ENCODE measurements at places on chromosomes 16 and 17. TPM values are rescaled to one million over a fixed set of nuclear protein-coding genes. Genes with fewer than 3 reads are reported as not detected.

- H3K36me3 ChIP-seq = no peaks in the 10 kb centered on the region
- no peak overlapping the region for H3K27ac ChIP-seq
- DNase-seq = no peak
- no peak overlapping the region for H3K4me3 ChIP-seq
- peaks cover 8% of the 10 kb centered on the region for H3K27me3 ChIP-seq
- peaks cover 32% of the 10 kb centered on the region for H3K4me1 ChIP-seq
These were observed 31.3 kb upstream of the MED13 start for GRCh38 chr17:62096401-62096670.

The OR4D1 gene
- not detected for polyA plus RNA-seq

DNA sequence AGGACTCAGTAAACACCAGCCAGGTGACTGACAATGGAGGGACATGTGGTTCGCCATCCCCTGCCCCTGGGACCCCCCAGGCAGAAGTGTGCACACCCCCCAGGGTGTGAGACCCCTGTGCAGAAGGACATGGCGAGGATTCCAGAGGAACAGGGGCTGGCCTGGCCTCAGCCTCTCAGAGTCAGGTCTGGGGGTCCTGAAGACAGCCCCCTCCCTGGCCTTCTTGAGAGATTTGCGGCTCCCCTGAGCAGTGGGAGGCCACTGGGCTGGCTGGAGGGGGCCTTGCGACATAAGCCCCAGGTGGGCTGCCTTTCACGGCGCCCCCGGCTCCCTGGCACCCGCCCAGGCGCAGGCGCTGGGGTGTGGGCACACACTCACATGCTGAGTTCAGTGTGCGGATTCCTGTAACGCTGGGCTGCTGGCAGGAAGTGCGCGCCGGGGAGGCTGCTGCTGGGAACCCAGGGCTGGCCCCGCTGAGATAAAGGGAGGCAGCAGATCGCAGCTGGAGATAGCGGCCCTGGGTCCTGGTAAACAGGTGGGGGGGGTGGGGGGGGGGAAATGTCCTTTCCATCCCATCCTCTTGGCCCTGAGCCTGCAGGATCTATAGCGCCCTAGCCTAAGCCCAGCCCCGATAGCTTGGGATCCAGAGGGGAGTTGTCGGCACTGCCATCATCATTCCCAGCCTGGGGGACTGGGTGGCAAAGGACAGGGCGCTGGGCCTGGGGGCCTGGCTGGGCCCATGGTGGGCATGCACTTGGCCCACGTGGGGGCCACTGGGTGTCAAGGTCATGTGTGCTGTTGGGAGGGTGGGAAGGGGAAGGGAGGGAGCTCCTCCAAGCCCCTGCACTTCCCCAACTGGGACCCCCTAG lies 27.1 kb downstream of the TMEM235 start:
- no peak overlapping the region for H3K4me3 ChIP-seq
- DNase-seq = peak; percentile 13
- no peaks in the 10 kb centered on the region for H3K27me3 ChIP-seq
- H3K4me1 ChIP-seq = 0 out of 2 replicates have a peak, but pooled peaks cover 3% of the 10 kb centered on the region
- H3K27ac ChIP-seq = no peak overlapping the region

The NGFR gene
- 0.81 TPM for polyA plus RNA-seq

DNA sequence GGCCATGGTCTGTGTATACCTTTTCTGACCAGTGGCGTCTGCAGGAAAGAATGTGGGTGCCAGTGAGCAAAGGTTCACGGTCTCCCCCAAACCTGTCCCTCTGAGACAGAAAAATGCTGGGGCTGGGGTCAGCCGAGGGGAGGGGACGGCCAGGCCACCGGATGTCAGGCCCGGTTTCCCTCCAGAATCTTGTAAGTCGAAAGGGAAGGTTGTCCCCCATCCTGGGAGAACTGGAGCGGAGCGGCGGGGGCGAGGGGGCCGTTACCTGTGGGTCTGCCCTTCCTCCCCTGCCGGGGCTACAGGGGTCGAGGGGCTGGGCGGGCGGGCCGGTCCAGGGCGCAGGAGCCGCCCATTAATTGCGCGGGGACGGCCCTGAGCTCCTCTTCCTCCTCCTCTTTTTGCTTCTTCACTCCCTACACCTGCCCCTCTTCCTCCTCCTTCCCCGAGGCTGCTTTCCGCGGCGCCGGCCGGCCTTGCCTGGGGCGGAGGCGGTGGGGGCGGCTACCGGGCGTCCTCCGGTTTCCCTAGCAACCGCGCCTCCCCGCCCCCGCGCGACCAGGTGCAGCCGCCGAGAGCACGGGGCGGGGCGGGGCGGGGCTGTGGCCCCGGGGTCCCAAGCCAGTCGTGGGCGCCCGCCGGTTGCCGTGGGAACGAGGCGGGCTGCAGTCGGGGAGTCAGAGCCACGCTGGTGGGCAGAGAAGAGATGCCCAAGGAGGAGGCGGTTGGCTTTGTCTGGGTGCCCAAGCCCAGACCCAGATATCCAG lies at the start of gene MARCHF10:
TSS of gene MARCHF10 (minus strand) at position 503 of the 764 bp plus-strand sequence. CDS start 6,579 bp downstream, outside the sequence.
- no peak for DNase-seq
- no peak within 1 kb of the TSS for H3K27ac ChIP-seq
- H3K27me3 ChIP-seq = no peaks in the 10 kb centered on the region
- H3K4me3 ChIP-seq = peak within 1 kb of the TSS; percentile 41
- H3K36me3 ChIP-seq = no peaks in the 10 kb centered on the region

The RAB11FIP4 gene
- polyA plus RNA-seq = 0.40 TPM

- H3K4me3 ChIP-seq = no peak overlapping the region
- DNase-seq = peak; percentile 65
- H3K27me3 ChIP-seq = no peaks in the 10 kb centered on the region
- H3K4me1 ChIP-seq = peaks cover 7% of the 10 kb centered on the region
These were observed 27.3 kb upstream of the GSG1L start for GRCh38 chr16:28090646-28091377.

GRCh38 chr17:9115214-9116191 lies 94.2 kb downstream of the NTN1 start:
- peak; percentile 71 for DNase-seq
- H3K27me3 ChIP-seq = no peaks in the 10 kb centered on the region
- no peaks in the 10 kb centered on the region for H3K4me1 ChIP-seq
- peak overlapping the region; percentile 77 for H3K4me3 ChIP-seq
- no peaks in the 10 kb centered on the region for H3K36me3 ChIP-seq

The SLC9A5 gene
- 2.5 TPM for polyA plus RNA-seq

- H3K27me3 ChIP-seq = no peaks in the 10 kb centered on the region
These were observed 46.6 kb downstream of the MPRIP start for GRCh38 chr17:17088541-17089525.

GRCh38 chr17:17683710-17684365 lies 2.6 kb downstream of the RAI1 start:
- H3K27me3 ChIP-seq = no peaks in the 10 kb centered on the region
- peak overlapping the region; percentile 96 for H3K27ac ChIP-seq
- H3K4me3 ChIP-seq = peak overlapping the region; percentile 75
- peaks cover 30% of the 10 kb centered on the region for H3K4me1 ChIP-seq

The SBK1 gene
- polyA plus RNA-seq = not detected

- peak overlapping the region; percentile 54 for H3K27ac ChIP-seq
- no peak for DNase-seq
- H3K27me3 ChIP-seq = no peaks in the 10 kb centered on the region
- H3K4me3 ChIP-seq = no peak overlapping the region
- H3K36me3 ChIP-seq = peaks cover 23% of the 10 kb centered on the region
These were observed 4.4 kb upstream of the RASL10B start for GRCh38 chr17:35726953-35727460.

The HIC1 gene
- polyA plus RNA-seq = 1.6 TPM
